ENCODE measurements at places on chromosomes 16 and 17.

DNA sequence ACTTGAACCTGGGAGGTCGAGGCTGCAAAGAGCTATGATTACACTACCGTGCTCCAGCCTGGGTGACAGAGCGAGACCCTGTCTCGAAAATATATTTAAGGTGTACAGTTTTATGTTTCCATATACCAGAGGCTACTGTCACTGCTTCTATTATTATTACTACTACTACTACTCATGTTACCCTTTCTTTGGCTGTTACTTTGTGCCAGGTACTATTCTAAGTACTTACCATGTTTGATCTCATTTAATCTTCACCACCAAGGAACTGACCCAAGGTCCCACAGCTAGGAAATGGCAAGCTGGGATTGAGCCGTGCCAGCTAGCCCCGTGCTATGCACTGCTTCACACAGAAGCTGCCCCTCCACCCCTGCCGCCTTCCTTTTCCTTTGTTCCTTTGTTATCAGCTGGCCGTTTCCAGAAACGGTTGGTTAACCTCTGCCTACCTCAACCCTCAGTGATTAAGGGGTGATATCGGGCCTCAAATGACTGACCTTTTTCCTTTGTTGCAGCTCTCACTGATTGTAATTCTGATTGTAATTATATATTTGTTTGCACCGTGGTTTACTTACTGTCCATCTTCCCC, 78.4 kb downstream of the ABCC1 start:
- no peak for DNase-seq

DNA sequence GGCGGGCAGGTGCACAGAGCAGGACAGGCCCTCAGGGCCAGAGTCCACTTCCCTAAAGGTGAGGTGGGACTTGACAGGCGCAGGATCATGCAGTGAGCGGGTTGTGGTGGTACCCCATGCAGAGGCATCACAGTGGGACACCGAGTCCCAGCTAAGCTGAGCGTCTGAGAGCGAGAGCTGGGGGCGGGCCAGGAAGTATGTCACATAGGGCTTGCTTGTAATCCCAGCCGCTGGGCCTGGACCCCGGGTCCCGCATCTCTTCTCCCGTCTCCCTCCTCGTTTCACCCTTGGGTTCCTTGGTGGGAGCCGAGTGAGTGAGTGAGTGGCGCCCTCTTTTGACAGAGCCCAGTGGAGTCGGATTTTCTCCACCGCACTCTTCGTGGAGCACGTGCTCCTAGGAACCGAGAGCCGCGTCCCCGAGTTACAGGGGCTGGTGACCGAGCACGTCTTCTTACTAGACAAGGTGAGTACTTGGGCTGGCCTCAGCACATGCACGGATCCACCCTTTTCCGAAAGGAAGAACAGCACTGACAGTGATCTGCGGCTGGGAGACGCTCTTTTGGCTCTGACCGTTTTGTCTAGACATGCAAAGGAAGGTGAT, 50.8 kb upstream of the ENDOV start:
- peak; percentile 26 for DNase-seq

DNA sequence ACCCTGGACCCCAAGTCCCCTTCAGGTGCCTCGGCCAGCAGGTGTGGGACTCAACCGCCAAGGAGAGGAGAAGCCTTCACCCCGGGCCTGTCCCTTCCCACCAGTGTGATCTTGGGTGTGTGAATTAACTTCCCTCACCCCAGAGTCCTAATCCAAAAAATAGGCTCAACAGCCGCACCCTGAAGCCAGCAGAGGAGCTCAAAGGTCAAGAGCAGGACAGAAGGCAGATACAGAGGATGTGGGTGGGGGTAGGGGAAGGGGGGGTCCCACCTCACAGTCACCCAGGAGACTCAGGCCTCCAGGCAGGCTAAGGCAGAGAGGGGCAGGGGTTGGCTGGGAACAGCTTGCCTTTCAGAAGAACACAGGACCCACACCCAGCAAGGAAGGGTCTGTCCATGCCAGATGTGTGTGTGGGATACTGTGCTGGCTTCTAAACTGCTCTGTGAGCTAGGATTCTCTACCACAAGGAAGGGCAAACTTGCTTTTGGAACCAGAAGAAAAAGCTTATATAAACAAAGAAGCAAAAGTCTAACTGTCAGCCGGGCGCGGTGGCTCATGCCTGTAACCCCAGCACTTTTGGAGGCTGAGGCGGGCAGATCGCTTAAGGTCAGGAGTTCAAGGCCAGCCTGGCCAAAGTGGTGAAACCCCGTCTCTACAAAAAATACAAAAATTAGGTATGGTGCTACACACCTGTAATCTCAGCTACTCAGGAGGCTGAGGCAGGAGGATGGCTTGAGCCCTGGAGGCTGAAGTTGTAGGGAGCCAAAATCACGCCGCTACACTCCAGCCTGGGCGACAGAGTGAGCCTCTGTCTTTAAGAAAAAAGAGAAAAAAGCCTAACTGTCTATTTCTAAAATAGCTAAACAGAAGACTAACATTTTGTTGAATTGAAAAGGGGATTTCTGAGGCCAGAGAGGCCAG, 4.6 kb downstream of the PIEZO1 start:
- no peak for DNase-seq

- DNase-seq: no peak
These were observed 38.5 kb upstream of the KSR1 start for GRCh38 chr17:27417596-27418365.

- no peak for DNase-seq
These were observed 15.3 kb upstream of the TNS4 start for GRCh38 chr17:40516581-40517285.

GRCh38 chr17:69913616-69914015, 161.4 kb upstream of the KCNJ16 start:
- no peak for DNase-seq

DNA sequence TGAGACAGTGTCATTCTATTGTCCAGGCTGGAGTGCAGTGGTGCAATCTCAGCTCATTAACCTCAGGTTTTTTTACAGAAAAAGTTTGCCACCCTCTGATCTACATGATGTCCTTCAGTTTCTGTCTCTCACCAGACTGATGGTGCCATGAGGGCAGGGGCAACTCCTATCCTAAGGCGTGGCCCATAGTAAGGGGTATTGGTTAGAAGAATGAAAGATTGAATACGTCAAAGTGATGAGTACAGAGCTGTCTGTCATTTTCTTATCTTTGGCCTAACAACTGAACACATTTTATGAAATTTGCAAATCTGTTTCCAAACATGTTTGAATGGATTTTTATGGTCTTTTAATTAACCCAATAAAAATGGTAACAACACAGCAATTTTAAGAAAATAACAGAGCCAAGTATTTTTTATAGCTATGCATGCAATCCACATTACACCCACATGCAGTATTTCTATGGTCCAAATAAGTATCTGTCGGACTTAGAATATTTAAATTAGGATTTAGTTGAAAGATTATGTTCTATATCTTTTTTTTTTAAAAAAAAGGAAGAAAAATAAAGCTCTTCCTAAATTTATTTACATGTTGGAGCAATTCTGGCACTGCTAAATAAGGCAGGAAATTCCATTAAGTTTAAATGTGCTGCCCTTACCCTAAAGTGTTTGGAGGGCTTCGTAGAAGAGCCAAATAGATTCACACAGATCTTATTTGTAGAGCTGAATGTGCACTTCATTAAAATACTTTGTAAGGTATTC, 192.8 kb downstream of the WWOX start:
- no peak for DNase-seq

- no peak for DNase-seq
These were observed 109.1 kb downstream of the GAS7 start for GRCh38 chr17:10089196-10089804.

GRCh38 chr17:79080761-79081290, 6.2 kb downstream of the ENGASE start:
- DNase-seq: no peak

DNA sequence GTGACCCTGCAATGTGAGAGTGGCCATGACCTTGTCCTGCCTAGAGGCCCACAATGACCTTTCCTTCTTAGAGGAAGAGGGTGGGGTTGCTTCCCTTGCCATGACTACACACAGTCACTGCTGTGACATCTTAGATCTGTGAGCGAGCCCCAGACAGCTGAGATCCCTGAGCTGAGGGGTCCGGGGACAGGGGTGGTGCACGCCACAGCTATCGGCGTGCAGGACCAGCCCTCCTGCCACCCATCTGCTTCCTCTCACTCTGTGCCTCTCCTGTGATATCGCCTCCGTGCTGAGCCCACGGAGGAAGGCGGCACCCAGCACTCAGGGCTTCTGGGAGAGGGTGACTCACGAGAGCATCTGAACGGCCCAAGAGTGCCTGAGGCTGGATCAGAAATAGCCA, 35.2 kb downstream of the KIAA0513 start:
- DNase-seq: no peak

GRCh38 chr17:63196772-63197335, 230.8 kb downstream of the TANC2 start:
- no peak for DNase-seq

DNA sequence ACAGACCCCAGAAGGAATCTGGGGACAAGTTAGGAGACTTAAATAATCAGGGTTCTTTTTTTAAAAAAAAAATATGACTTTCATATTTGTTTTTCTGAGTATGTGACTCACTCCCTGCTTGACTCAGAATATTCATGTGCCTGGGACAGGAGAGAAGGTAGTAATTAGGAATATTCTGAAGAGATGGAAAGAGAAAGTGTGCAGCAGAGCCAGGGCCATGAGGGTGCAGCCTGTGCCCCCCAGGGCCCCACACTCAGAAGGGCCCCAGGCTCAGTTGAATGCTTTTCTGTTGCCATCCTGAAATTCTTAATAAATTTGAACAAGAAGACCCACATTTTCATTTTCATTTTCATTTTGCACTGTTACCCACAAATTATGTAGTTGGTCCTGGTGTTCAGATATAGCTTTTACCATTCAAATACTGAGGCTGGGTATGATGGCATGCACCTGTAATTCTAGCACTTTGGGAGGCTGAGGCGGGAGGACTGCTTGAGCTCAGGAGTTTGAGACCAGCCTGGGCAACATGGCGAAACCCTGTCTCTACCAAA, 11.5 kb upstream of the LONP2 start:
- DNase-seq: no peak

DNA sequence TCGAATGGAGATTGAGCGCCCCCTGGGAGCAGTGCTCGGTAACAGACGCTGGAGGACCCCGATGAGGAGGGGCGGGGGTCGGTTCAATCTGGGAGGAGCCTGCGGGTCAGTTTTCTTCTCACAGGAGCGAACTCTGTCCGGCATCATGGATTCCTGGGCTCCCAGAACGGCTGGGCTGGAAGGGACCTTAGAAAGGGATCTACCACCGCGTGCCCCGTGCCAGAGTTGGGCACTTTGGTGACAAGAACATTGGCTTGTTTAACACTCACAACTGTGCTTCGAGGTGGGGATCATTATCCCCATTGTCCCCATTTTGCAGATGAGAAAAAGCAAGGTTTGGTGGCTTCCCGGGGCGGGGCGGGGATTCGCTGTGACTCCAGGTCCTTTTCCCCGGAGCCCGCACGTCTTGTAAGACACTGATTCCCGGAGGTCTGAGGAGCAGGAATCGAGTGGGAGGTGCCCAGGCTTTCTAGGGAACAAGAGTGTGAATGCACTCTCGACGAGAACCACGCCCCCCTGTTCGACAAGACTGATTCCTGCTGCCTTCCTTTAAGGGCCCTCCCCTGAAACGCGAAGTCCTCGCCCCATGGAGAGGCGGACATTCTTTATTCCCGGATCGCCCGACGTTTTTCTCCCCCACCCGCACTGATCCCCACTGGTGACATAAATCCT, 1.5 kb upstream of the FBXL19 start:
- DNase-seq: peak; percentile 78

- DNase-seq: no peak
These were observed 3.5 kb downstream of the OMG start for GRCh38 chr17:31293581-31293980.

- no peak for DNase-seq
These were observed 14.5 kb upstream of the SLC47A2 start for GRCh38 chr17:19730843-19731242.

DNA sequence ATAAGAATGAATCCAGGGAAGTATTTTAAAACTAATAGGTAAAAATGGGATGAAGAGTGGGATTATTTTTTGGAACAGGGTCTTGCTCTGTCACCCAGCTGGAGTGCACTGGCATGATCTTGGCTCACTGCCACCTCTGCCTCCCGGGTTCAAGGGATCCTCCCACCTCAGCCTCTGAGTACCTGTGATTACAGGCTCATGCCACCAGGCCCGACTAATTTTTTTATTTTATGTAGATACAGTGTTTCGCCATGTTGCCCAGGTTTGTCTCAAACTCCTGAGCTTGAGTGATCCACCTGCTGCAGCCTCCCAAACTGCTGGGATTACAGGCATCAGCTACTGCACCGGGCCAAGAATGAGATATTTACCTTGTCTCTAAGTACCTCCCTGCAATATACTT, 22.1 kb downstream of the NSMCE1 start:
- no peak for DNase-seq

GRCh38 chr16:50659806-50660205, 21.3 kb downstream of the SNX20 start:
- DNase-seq: no peak

DNA sequence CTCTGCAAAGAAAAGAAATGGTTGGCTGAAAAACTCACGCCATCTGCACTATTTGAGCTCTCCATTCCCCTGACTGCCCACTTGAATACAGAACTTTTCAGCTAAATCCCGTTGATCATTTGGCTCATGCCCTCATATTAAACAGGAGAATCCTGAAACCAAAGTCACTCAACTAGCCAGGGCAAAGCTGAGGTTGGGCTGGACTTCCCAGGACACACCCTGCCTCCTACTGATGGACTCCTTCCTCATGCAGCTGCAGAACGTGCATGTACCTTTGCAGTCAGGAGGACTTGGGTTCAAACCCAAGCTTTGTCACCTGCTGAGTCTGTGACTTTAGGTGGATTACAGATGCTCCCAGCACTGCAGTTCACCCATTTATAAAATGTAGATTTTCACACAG, 7.7 kb downstream of the ASIC2 start:
- DNase-seq: no peak

GRCh38 chr16:59090541-59090940, 356.4 kb upstream of the GOT2 start:
- DNase-seq: no peak

- peak; percentile 51 for DNase-seq
These were observed 13.5 kb downstream of the MPG start for GRCh38 chr16:91484-91883.

DNA sequence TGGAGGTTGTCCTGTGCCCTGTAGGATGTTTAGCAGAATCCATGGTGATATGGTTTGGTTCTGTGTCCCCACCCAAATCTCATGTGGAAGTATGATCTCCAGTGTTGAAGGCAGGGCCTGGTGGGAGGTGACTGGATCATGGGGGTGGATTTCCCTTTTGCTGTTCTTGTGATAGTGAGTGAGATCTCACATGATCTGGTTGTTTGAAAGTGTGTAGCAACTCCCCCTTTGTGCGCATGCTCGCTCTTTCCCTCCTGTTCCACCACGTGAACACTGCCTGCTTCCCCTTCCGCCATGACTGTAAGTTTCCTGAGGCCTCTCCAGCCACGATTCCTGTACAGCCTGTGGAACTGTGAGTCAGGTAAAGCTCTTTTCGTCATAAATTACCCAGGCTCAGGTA, 61.9 kb downstream of the ARHGAP17 start:
- no peak for DNase-seq

GRCh38 chr16:72195609-72196008, 23.7 kb upstream of the PMFBP1 start:
- no peak for DNase-seq

GRCh38 chr16:27394516-27394915, 7.5 kb upstream of the IL21R start:
- DNase-seq: no peak

GRCh38 chr16:88993166-88993761, 16.3 kb upstream of the CBFA2T3 start:
- no peak for DNase-seq

GRCh38 chr16:88298833-88299745, 83.7 kb upstream of the ZNF469 start:
- no peak for DNase-seq

GRCh38 chr17:48738424-48738802, 9.9 kb upstream of the HOXB13 start:
- no peak for DNase-seq

All from NCI-H2081 (cell line).